ENCODE measurements at places on chromosomes 16 and 17.

DNA sequence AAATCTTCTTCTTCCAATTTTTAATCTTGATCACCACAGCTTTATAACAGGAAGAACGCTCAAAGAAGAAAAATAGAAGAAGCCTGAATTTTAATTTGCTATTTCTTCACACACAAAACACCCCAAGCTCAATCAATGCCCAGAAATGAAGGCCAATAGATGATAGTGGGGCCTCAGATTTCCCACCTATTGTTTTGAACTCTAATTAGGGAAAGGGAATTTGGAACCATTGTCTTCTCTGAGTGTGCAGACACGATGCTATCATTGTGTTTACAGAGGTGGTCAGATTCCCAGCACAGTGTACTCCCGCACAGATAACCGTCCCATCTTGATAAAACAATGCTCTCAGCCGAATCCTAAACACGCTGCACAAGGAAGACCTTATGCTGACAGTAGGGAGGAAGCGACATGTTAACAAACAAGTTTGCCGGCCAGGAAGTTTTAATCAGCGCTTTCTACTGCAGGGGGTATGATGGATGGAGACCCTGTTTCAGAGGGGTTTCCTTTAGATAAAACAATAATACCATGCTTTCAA lies 684.7 kb downstream of the MAF start:
- no peak for DNase-seq

GRCh38 chr16:1133271-1133670 lies 19.6 kb upstream of the CACNA1H start:
- no peak for DNase-seq

DNA sequence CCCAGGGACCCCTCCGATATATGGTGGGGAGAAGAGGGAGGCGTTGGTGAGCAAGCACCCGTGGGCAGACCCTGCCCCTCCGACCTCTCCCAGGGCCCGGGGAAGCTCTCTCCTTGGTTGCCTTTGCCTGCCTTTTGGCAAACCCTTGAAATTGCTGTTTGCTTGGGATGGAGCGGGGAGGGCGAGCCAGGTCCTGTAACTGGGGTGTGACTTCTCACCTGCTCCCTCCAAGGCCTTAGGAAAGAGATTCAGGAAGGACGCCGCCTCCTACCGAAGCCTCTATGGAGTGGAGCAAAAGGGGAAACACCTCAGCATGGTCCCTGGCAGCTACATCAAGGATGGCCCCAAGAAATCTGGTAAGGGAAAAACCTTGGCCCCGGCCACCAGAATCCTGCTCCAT lies 4.6 kb downstream of the C16orf78 start:
- no peak for DNase-seq

DNA sequence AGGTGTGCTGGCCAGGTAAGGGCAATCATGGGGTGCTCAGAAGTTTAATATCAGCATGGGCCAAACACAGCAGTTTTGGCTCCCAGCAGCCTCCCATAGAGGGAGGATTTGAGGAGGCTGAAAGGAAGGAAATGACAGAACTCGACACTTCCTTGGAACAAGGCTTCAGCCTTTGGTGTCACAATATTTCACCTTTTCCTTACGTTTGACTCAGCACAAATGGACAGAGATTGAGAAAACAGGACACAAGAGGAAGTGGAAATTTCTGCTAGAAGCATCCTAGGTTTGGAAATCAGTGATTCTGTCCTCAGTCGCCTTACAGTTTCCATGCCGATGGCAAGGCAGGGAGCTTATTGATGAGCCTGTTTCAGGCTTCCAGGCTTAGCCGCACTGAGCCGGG lies 181.4 kb downstream of the MAF start:
- no peak for DNase-seq

DNA sequence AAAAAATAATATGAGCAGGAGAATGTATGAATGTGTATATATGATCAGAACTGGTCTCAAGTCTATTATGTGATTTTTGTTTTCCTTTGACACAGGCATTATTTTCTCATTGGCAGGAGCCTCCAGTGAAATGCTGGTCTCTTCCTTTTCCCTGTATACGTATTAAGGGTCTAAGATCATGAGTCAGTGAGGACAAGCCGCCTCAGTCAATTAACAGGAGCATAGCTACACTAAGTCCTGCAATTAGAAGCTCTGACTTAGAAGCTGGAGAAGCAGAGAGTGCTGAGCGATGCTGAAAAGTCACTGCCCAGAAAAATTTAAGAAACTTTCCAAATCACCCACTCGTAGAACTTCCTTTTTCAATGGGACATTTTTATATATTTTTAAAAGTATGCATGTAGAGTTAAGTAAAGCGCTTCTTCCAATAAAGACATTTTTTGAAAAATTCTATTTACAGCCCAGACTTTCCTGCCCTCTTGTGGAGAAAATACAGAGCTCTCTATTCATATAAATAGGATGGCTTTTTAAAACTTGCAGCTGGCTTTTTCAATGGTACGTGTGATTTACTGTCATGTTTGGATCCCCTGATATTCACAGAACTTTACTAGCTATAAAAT lies 70.2 kb upstream of the PSMD7 start:
- no peak for DNase-seq

DNA sequence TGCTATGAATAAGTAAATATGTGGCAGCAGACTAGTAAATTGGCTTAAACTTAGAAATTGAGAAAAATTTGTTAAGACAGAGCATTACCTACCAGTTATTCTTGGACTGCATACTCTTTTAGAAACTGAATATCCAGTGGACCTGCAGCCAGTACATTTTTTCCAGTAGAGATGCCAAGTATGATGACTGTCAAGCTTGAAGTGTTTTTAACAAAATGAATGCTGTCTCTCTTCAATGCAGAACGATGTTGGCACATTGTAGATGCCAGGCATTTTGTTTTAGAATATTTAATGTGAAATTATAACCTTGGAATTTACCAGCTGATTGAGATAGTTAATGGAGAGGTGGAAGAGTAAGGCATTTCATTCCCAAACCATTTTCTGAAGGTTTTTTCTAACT lies 52.5 kb downstream of the NFAT5 start:
- DNase-seq: no peak

DNA sequence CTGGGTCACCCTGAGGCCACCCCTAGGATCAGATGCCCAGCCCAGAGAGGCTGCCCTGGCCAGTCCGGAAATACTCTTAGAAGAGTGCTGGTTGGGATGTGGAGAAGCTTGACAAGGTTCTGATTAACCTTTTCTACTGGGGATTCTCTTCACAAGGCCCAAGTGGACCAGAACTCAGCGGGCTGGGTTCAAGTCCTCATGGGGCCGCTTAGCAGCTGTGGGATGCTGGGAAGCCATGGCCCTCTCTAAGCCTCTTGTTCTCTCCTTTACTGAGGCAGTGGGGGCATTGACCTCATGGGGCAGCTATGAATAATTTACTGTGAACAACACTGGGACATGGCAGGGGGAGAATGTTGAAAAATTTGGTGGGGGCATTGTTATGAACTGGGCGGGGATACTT lies 92.8 kb downstream of the CYLD start:
- DNase-seq: no peak

DNA sequence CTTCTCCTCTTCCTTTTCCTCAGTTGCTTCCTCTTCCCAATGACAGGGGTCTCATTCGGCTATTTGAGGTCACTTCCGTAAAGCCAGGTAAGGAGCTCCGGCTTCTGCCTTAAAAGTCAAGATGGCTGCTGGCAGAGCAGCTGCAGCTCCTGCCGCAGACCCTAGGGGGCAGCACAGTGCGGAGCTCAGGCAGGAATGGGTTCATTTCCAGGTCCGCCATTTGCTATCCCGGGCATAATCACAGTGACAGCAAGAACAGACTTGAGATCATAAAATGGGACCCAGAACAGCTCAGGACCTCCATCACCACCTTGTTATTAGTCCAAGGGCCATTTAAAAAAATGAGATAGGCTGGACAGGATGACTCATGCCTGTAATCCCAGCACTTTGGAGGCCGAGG lies 199.5 kb downstream of the ZNF18 start:
- DNase-seq: no peak

- no peak for DNase-seq
Observed at GRCh38 chr17:77439189-77440018, 298.6 kb downstream of the SEC14L1 start.

Data from tibial artery (tissue), 4 donors.